ENCODE measurements at places on chromosomes 6 and 20. TPM values are rescaled to one million over a fixed set of nuclear protein-coding genes. Genes with fewer than 3 reads are reported as not detected.

The GTSF1L gene
- total RNA-seq = not detected

GRCh38 chr6:89554106-89554505 lies 84.4 kb downstream of the LYRM2 start:
- no peak for DNase-seq
- H3K36me3 ChIP-seq = no peaks in the 10 kb centered on the region
- no peak overlapping the region for H3K4me3 ChIP-seq
- H3K27ac ChIP-seq = no peak overlapping the region
- no peaks in the 10 kb centered on the region for H3K4me1 ChIP-seq

DNA sequence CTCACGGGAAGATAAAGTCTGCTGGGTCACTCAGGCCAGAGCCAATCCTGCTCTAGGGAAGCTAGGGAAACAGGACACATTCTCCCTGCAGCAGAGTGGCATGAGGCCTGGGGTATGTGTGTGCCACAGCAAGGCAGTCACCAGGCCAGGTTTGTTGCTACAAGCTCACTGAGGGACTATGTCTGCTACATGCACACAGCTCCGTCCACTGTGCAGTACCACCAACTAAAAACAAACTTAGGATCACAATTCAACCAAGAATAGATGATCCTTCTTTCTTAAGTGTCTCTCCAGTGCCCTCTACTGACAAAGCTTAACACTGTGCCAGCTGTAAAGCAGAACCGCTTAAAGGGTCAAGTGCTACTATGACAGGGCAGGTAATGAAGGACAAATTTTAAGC lies 192.5 kb downstream of the PTPRK start:
- no peaks in the 10 kb centered on the region for H3K36me3 ChIP-seq
- H3K27ac ChIP-seq = no peak overlapping the region
- peak; percentile 50 for DNase-seq
- H3K27me3 ChIP-seq = no peaks in the 10 kb centered on the region
- no peaks in the 10 kb centered on the region for H3K4me1 ChIP-seq

DNA sequence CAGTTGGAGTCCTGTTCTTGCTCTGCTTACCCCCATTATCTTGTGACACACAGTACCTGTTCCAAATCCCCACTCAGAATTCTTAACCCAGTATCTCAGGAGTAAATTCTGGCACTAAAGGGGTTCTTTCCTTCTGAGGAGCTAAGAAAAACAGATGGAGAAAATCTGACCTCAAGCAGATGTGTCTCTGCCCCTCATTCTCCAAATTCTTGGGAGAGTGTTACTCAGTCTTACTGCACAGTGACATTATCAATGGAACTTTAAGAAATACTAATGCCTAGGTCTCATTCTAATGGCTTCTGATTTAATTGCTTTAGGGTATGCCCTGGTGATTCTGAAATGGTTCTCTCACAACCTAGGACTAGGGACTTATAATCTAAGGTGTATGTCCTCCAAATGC lies 40.6 kb upstream of the PTPRK start:
- H3K27ac ChIP-seq = no peak overlapping the region
- no peaks in the 10 kb centered on the region for H3K36me3 ChIP-seq
- no peak for DNase-seq
- H3K4me1 ChIP-seq = no peaks in the 10 kb centered on the region

The C4B gene
- total RNA-seq = 5.8 TPM

GRCh38 chr6:40606981-40607380 lies 19.8 kb upstream of the LRFN2 start:
- H3K27me3 ChIP-seq = peaks cover 4% of the 10 kb centered on the region
- no peak for DNase-seq
- no peaks in the 10 kb centered on the region for H3K4me1 ChIP-seq
- H3K36me3 ChIP-seq = no peaks in the 10 kb centered on the region
- no peak overlapping the region for H3K4me3 ChIP-seq

DNA sequence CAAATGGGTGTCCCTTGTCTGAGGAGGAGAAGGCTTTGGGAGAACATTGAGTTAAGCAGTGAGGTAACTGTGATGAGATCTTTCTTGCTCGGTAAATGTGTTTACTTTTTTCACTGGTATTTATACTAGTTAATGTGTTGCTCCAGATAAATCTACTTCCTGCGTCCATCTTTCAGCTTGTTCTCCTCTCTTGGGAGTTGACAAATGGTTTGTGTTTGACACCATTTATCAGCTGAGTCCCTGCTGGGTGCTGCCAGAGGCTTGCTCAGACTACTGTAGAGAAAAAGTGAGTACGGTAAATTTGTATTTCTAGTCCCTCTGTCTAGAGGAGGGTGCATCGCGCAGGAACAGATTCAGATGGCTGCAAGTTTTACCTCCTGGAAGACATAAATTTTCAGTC lies 8.3 kb upstream of the PRDM1 start:
- no peak overlapping the region for H3K4me3 ChIP-seq
- H3K27me3 ChIP-seq = no peaks in the 10 kb centered on the region
- H3K27ac ChIP-seq = no peak overlapping the region
- DNase-seq = no peak
- H3K4me1 ChIP-seq = peaks cover 5% of the 10 kb centered on the region

DNA sequence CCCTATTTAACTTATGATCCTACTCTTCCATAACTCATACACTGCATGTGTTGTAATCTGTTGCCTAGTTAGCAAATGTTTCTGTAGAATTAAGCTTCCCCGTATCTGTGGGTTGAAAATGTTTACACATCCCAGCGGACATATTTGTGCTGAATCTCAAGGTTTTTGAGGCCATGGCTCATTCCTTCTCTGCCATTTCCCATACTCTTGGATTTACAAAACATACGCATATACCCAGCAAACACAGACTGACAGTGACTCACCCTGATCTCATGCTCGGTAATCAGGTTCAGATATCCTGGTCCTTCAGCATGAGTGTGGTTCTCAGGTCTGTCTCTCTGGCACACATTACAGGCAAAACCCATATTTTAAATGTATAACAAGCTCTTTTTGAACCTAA lies 58.7 kb downstream of the AGPAT4 start:
- no peak overlapping the region for H3K27ac ChIP-seq
- H3K27me3 ChIP-seq = no peaks in the 10 kb centered on the region
- no peaks in the 10 kb centered on the region for H3K36me3 ChIP-seq
